Activated naive CD4-positive, alpha-beta T cell treated with Interleukin-2 at 50 U/mL for 16 hours (primary cell): ENCODE measurements at places on chromosomes 7 and 10.

- peak; percentile 31 for DNase-seq
These were observed at the start of gene OGDHL for GRCh38 chr10:49761789-49762565. Gene OGDHL, minus strand, starts transcription at chr10:49762323. Its CDS starts 3,731 bp downstream, at chr10:49758592.

GRCh38 chr7:14275356-14275755, 285.9 kb upstream of the ETV1 start:
- DNase-seq = no peak

DNA sequence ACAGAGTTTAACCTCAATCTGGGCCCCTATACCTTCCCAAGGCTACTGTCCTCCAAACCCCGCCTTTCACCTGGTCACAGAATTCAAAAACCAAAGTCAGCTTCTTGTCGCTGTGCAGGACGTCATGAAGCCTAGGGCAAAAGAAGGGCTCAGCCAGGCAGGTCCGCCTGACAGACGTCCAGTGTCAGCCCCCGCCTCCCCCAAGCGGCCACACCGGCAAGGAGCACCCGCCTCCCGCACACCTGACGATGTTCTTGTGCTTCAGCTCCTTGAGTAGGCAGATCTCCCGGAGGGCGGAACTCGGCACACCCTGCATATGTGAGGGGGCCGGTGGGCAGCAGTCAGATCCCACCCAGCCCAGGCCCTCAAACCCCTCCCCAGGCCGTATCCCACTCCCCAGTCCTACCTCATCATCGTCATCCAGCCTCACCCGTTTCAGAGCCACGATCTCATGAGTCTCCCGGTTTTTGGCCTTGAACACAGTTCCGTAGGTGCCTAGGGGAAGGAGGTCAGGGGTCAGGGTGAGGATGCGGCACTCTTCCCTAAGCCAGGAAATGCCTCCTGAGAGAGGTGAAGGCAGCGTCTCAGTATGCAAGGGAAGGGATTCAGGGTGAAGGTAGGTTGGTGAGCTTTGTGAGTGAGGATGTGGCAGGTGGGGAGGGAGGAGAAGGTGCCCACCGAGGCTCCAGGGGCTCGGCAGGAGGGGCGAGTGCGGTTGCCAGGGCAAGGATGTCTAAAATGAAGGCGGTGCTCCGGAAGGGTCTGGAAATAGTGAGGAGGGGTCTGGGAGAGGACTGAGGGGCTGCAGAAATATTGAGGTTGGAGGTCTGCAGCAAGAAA, 811 bp downstream of the CDK5 start:
- DNase-seq = no peak

GRCh38 chr7:117808341-117808757, 64.9 kb downstream of the CTTNBP2 start:
- no peak for DNase-seq

DNA sequence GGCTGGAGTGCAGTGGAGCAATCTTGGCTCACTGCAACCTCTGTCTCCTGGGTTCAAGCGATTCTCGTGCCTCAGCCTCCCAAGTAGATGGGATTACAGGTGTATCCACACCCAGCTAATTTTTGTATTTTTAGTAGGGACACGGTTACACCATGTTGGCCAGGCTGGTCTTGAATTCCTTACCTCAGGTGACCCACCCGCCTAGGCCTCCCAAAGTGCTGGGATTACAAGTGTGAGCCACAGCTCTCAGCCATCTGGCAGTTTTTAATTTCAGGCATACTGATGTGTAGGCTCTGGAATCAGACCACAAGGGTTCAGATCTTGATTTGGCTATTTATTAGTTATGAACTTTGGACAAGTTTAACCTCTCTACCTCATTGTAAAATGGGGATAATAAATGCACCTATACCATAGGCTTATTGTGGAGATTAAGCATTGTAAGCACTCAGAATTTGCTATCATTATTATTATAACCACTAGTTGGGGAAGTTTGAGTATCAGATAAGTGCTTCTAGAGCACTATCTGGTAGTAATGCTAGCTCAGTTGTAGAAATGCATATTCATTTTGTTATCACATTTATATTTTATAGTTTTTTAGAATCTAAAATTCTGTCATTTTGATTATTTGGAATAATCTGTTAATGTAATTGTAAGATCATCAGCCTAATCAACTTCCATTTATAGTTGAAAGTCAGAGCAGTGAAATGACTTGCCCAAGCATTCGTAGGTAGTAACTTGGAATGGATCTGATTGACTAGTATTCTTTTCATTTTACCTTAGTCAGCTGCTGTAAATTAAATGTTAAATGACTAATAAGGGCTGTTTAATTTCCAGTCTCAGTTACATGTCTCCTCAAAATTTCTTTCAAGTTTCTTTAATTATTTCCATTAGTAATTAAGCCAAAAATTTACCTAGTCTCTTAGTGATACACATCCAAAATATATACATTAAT, 22.5 kb downstream of the KMT2E start:
- DNase-seq = no peak

DNA sequence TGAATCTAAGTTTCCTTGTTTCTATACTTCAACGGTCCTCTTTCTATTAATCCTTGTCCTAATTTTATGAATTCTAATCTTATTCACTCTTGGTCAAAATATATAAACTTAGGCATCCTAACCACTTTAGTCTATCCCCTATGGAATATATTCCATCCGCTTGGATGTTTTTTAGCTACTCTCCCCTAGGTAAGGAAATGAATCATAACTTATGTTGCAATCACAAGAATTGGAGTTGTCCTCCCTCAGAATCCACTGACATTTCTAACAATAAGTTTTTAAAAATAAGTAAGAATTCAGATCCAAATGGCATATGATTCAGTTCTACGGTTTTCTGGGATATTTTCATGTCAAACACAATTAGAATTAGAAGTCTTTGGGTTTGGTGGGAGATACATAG, 1081.6 kb downstream of the SORCS1 start:
- no peak for DNase-seq

DNA sequence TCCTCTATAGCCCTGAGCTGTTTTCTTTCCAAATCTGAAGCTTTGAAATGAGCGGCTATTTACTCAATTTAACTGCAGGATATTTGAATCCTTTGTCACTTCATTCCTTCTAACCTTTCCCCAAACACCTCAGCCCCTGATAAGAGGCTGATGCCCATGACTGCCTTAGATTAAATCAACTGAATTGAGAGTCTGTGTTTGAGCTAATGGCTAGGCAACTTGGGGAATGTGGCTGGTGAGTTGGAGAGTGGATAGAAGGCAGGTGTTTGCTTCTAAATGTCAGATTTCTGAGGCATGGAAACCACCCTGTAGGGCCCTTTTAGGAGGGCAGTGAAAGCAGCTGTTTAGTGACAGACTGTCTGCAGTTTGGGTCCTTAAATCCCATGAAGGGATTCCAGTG, 759.9 kb downstream of the LRMDA start:
- DNase-seq = no peak

GRCh38 chr7:99694201-99694911, 14.6 kb upstream of the CYP3A5 start:
- no peak for DNase-seq

GRCh38 chr10:79490400-79491142, 21.8 kb upstream of the EIF5AL1 start:
- no peak for DNase-seq
